Midbrain (tissue), 1 donor: ENCODE measurements at places on chromosomes 7 and 10.

- DNase-seq = no peak
These were observed 332.1 kb upstream of the MAGI2 start for GRCh38 chr7:79785556-79785955.

DNA sequence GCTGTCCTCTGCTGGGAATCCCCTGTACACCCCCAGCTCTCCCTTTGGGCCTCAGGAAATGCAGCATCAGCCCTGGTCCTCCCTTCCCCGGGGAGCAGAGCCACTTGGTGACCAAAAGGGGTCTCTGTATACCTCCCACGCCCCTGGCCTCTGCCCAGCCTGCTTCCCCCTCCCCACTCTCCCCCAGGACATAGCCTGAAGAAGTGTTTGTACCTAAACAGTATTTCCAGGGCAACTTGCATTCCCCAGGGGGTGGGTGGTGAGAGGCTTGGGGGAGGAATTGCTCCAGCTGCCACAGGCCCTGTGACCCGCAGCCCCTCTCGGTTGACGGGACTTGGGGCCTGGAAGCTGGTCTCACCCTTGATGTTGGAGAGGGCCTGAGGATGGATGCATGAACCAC lies 39.3 kb downstream of the TMEM270 start:
- DNase-seq = no peak

DNA sequence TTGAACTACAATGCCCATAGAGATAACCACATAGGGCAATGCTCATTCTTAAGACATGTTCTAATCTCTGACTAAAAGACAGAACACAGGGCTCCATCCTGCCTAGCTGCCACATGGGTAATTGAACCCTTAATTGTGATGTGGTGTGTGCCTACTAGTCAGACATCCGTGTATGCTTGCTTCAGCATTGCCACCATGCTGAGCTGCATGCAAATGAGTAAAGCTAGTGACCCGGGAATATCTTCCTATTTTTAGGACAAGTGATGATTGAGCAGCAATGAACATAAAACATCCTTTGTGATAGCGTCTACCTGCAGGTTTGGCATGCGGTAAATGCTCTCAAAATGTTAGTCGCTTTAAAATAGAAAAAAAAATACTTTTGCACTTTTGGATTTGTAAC lies 115.8 kb downstream of the MAGI2 start:
- DNase-seq = peak; percentile 44

DNA sequence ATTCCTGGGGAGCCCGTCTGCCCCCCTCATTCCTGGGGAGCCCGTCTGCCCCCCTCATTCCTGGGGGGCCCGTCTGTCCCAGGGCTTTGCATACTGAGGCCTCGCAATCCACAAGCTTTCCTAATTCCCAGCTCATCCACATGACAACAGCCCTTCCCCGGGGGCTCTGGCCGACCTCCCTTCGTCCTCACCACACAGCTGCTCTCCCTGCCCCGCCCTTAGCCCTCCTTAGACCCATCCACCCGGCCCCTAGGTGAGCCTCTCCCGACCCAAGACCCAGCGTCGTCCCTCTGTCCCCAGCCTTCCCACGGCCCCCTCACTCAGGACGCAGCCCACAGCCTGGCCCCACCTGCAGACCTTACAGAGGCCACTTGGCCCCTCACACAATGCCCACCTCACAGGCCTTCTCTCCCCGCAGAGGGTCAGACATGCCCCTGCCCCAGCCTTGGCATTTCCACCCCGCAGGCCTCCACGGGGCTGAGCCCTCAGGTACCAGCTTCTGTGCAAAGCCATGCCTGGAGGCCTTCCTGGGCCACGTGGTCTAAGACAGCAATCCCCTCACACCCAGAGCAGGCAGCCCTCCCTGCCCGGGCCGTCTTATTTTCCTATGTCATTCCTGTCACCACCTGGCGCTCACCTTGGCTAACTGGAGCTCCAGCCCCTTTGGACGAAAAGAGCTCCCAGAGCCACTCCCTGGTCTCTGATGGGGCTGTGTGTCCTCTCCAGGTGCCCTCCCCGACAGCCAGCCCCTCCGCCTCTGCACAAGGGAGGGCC lies 3.5 kb upstream of the FAM20C start:
- DNase-seq = no peak

DNA sequence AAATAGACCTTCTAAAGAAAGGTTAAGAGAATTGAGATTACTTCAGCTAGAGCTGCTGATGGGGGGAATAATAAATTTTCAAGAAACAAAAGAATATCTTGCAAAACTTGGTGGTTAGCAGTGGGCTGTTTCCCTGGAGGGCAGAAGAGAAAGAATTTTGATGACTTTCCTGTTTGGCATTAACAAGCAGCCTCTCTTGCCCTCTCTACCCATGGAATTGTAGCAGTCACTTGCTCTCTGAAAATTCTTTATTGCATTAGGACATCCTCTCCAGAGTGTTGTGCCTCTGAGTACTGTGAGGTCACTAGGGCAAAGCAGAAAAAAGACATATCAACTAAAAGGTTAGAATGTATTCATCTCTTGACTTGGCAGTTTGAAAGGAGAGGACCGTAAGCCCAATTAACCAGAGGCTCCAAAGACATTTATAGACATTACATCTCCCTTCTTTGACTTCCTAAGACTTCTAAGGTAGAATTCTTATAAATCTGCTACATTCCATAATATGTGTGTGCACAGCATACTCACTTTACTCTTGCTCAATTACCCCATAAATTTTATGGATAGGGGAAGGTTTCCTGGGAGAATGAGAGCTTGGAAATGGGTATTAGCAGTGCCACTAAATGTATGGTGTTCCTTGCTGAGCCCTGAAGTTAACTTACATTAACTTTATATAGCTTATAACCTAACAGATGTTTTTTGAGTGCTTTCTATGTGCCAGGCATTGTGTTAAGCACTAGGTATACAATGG lies 215.3 kb downstream of the KIF20B start:
- no peak for DNase-seq
